Vagina (tissue), 2 donors: ENCODE measurements at places on chromosomes 16 and 17.

- no peak for DNase-seq
These were observed 27.4 kb upstream of the AQP8 start for GRCh38 chr16:25189305-25189704.

DNA sequence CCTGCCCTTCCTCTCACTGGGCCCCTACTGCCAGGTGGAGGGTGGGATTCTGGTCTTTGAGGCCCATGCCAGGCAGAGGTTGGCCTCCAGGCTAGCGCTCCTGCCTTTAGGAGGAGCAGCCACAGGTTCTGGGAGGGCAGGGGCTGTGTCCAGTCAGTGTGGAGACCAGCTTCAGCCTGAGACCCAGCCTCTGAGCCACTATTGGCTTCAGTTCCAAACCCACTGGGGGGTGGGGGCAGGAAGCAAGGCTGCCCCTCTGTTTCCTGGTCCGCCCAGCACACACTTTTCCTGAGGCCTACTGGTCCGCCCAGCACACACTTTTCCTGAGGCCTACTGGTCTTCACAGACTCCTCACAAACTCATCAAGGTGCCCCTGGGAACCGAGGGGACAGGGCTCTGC is 16.4 kb downstream of the SLC5A10 start:
- DNase-seq: no peak

GRCh38 chr16:63816276-63816675 is 1305.6 kb downstream of the CDH11 start:
- DNase-seq: no peak

- no peak for DNase-seq
These were observed 324.8 kb downstream of the PMP22 start for GRCh38 chr17:14940108-14940937.

DNA sequence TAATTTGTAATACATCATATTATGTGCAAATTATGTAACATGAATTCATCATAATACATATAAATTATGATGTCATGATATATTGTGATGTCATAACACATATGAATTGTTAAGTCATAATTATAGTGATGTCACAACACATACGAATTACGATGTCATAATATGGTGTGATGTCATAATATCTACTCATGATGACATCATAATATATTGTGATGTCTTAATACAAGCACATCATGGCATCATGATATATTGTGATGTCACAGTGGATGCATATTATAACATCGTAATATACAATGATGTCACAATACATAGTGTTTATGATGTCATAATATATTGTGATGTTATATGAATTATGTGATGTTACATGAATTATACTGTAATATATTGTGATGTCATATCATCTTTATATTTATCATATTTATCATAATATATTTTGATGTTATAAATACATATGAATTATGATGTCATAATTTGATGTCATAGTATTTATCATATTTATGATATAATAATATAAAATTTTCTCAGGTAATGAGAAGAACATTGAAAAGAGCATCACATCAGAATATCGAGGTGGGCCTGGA is 1793.0 kb downstream of the TP53TG3F start:
- DNase-seq: no peak

GRCh38 chr17:48579760-48580554 is 1.8 kb upstream of the HOXB4 start:
- no peak for DNase-seq

DNA sequence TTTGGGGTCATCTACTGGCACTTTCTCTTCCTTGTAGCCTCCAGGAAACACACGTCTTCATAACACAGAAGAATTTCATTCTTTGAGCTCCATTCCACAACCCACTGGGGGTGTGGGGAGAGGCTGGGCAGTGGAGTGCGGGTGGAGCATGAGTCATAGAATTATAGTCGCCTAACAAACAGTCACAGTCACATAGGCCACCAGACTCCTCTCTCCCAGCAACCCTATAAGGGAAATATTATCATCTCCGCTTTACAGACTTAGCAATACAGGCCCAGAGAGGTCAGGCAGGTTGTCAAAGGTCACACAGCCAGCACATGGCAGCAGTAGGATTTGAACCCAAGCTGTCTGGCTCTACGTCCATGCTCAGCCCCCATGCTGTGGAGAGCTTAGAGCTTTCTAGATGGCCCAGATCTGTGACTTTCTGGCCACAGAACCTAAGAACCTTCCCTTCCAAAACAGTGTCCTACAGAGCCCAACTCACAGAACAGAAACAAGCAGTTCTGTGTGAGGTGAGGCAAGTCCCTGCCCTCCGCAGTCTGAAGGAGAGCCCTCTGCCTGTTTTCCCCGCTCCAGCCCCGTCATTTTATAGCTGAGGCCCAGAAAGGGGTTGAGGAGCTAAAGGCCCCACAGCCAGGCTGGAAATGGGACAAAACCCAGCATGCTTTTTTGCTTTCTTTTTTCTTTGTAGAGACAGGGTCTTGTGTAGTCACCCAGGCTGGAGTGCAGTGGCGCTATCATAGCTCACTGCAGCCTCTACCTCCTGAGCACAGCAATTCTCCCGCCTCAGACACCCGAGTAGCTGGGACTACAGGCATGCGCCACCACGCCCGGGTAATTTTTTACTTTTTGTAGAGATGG is 10.7 kb upstream of the LITAF start:
- DNase-seq: no peak

DNA sequence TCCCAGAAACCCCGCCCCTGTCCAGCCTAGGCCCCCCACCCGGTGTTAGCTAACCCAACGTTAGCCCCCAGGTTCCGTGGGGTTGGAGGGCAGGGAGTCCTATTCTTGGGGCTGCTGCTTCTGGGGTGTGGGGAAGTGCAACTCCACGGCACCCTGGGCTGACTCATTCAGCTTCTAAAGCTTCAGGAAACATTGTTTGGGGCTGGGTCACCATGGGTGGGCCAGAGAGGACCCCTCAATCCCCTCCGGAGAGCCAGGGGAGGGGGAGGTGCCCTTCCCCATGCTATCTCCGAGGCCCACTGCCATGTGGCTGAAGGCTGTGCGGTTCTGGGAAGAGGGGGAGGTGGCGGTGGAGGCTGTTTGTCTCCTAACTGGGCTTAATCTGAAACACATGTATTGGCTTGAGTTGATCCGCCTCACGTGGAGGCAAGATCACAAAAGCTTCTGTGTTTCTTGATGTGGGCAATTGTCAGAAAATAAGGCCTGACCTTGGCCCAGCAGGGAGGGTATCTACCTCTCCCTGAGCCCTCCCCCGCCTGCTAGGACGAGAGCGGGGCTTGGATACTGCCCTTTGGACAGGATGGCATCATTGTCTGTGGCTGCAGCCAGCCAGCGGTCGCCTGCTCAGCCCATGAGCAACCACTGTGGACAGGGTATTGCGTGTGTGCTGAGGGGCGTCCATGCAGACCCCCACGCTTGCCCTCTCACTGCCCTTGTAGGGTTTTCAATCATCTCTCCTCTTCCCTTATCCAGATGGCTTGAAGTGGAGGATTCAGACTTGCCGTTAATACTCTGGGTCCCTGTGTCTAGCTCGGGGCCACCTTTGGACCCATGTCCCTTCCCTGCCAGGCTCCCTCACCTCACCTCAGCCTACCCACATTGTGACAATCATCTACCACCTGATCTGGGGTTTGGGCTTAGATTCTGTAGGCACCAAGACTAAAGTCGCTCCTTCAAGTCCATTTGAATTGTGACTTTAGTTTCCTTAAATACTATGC is 1.3 kb downstream of the SERPINF1 start:
- no peak for DNase-seq
